Osteoblast (primary cell): ENCODE measurements at places on chromosomes 4 and X. TPM values are rescaled to one million over a fixed set of nuclear protein-coding genes. Genes with fewer than 3 reads are reported as not detected.

GRCh38 chr4:76879731-76880364, 18.1 kb downstream of the SOWAHB start:
- no peak for DNase-seq
- H3K27me3 ChIP-seq = no peaks in the 10 kb centered on the region
- no peak overlapping the region for H3K4me3 ChIP-seq
- H3K27ac ChIP-seq = no peak overlapping the region

The AKAP17A gene
- total RNA-seq = 17.7 and 18.5 TPM in 2 replicates

GRCh38 chrX:41542536-41542935, 95.4 kb downstream of the NYX start:
- DNase-seq = no peak
- H3K4me1 ChIP-seq = peaks cover 19% of the 10 kb centered on the region
- H3K27me3 ChIP-seq = peaks cover 7% of the 10 kb centered on the region

The VSIG4 gene
- 0.72 TPM in 1 of 2 replicates, not detected in the other for total RNA-seq

The CENPE gene
- total RNA-seq = 4.1 and 13.0 TPM in 2 replicates
